Mesendoderm (in vitro differentiated cells): ENCODE measurements at places on chromosomes 12 and 14.

DNA sequence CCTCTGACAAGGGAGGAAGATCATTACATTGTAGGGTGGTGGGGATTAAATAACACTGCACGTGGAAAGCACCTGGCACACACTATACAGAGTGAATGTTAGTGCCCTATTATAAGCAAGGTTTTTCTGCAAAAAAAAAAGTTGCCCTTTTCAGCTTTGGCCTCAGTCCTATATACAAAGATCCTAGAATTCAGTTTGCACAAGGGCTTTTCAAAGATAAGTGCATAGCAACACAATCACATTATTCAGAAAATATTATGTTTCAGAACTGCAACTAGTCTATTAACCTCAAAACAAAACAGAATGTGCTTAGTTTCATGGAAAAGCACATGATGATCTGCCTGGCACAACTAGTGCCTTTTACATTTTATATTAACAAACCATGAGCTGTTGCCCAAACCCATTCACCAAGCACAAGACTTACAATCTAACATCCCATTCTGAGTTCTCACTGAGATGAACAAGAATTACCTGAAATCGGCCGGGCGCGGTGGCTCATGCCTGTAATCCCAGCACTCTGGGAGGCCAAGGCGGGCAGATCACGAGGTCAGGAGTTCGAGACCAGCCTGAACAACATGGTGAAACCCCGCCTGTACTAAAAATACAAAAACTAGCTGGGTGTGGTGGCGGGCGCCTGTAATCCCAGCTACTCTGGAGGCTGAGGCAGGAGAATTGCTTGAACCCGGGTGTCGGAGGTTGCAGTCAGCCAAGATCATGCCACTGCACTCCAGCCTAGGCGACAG is 1.8 kb downstream of the TM7SF3 start:
- DNase-seq, result no peak

DNA sequence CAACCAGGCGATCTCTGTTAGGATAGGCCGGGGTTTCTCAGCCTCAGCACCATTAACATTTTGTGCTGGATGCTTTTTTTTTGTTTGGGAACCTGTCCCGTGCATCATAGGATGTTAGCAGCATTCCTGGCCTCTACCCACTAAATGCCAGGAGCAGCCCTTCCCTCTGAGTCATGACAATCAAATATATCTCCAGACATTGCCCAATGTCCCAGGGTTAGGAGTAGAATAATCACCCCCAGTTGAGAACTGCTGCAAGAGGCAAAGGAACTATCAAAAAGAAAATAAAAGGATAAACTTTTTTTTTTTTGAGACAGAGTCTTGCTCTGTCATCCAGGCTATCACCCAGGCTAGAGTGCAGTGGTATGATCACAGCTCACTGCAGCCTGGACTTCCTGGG is 76.0 kb downstream of the ACACB start:
- DNase-seq, result no peak

DNA sequence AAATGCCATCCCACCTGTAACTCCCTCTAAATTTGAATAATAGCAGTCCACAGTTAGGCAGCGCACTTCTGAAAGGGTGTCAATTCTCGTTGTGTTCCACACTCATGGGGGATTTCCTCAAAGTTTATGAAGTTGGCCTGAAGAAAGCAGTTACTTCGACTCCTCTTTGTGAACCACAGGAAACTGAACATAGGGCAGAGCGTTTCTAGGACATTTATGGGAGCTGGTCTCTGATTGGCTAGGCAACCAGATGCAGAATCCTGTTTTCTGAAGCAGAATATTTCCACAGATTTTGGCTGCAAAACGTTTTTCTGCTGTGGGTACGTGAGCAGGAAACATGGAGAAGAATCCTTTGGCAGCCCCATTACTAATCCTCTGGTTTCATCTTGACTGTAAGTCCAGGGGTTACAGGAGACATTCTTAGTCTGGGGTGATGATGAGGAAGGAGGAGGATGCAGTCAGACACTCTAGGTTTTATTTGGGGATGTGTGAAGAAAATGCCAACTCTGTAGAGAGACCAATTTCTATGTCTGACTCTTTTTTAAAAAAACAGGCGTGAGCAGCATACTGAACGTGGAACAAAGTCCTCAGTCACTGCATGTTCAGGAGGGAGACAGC is 431.5 kb upstream of the OR4E1 start:
- no peak for DNase-seq

GRCh38 chr14:72629534-72629933 is 264.4 kb downstream of the DPF3 start:
- DNase-seq, result no peak

DNA sequence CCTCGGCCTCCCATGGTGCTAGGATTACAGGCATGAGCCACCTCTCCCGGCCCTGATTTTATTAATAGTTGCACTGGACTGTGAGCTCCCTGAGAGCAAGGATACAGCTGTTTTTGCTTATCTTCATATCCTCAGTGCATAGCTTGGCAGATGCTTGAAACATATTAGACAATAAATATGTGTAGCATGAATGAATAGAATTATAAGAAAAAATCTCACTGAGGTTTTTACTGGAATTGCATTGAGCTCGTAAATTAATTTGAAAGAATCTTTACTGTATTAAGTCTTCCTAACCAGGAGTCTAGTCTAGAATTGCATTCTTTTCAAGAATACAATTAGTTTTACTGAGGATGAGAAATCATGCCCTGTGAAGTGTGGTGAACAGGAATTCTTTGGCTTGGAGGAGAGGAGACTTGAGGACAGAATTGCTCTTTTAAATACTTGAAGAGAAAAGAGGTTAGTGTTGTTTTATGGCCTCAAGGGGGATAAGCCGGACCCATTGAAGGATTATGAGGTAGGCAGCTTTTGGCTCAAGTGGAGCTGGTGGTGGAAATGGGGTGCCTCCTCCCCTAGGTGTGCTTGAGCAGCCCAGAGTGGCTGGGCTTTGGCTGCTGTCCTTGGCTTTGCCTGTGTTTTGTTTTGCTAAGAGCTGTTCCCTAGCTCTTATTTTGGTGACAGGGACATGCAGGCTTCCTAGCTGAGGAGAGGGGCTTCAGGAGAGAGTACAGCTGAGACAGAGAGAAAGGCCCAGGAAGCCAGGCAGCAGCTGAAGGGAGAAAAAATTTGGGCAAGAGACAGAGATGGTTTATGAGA is 34.0 kb downstream of the PLEKHD1 start:
- no peak for DNase-seq

DNA sequence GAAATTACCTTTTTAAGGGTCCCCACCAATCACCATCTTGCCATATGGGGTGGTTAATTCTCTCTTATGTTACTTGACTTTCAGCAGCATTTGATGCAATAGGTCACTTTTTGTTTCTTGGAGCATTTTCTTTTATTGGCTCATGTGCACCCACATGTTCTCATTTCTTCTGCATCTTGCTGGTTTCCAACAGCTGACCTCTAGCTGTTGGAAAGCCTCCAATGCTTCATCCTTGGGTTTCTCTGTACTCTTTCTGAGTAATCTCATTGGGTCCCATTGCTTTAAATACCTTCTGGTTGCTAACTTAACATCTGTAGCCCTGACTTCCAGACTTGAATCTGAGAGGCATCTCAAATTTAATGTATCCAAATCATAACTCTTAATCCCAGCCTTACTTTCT is 116.8 kb downstream of the CRADD start:
- DNase-seq, result no peak

DNA sequence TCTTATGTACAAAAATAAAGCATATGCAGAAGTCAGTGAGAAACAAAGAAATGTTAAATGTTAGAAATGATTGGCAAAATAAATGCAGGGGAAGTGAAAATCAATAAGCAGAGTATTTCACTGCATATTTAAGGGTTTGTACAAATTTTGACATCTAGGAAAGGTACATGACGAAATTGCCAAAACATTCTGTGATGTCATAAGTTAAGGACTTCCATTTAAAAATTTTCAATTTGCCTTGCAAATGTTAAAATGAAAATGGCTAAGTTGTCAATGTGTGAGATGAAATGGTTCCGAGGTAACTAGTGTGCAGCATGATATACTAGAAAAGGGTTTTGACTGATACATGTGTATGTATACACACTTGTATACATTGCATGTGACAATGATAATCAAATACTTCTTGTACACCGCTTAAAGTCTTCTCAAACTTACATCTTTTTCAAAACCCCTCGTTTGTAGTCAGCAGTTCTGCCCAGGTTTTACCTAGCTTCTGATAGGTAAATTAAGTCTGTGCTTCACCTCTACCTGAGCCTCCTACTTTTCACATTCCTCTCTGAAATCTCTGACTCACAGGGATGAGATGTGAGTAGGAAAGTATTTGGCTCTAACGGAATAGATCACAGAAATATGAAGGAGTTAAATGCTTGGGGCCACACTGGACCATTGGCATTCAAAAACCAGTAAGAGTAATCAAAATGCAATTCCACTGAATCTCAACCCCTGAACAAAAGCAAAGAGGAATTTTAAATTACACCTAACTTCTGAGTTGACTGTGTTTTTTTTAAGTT is 442.4 kb upstream of the FOXG1 start:
- peak; percentile 31 for DNase-seq

GRCh38 chr12:204261-204678 is 9.7 kb downstream of the SLC6A12 start:
- DNase-seq, result no peak

DNA sequence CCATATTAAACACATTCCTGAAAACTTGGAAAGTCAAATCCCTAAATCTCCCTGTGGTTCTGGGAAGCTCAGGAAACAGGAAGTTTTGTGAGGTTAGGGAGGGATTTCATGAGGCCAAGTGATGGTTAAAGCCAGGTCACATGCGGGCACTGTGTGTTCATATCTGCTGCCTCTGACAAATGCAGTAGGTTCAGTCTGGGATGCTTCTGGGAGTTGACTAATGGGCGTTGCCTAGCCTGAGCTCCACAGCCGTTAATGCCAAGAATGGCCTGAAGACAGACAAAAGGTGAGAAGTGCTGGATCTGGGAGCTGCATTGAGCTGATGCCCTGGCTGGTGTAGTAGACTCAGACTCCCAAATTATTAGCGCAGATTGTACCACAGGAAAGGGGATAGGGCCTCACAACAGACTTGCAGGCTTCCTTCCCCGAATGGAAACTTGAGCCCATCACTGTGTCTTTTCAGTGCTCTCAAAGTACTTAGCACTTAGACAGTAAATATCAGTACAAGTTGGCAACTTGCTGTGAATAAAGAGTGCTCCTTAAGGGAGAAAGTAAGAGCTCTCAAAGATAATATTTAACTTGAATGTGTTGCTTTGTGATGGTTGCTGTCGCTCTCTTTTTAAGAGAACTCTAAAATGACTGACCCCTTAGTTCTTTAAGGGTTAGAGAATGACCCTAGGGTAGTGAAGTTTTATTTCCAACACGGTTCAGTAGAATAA is 17.3 kb downstream of the GSG1 start:
- no peak for DNase-seq

GRCh38 chr14:29892327-29892726 is 35.3 kb downstream of the PRKD1 start:
- DNase-seq, result no peak

- DNase-seq, result no peak
These were observed 216.8 kb downstream of the ZFP36L1 start for GRCh38 chr14:68576031-68576430.

GRCh38 chr12:74551291-74551690 is 13.7 kb downstream of the ATXN7L3B start:
- DNase-seq, result no peak

GRCh38 chr14:63644741-63645140 is 3.1 kb upstream of the WDR89 start:
- DNase-seq, result no peak

DNA sequence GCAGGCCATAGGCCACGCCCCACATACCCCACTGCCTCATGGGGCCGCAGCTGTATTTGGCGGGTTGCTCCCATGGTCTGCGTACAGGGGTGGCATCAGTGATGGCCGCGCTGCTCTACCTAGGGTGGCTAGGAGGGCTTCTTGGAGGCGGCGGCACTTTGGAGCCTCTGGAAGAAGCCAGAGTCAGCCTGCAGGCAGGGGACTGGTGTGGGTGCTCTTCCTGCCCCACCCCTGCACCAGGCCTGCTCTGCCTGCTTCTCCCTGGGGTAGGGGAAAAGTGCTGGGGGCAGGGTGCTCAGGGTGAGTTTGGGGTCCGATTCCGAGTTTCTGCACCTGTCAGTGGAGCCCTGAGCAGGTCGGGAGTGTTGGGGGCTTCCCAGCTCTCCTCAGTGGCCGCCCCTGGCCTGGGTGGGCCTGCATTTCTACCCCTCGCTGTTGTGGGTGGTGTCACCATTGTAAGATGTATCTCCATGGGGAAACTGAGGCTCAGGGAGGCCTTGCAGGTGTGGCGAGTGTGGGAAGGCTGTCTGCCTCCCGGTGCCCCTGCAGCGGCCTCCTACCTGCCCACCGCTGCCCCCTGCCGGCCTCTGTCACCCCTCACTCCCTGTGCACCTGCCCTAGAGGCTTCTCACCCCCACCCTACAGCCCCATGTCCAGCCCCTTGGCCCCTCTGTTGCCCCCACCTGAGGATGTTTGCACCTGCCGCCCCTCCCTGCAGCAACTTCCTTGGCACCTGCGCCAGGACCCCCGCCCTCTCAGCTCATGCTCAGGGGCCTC is 5.5 kb downstream of the CEP170B start:
- DNase-seq, result peak; percentile 27

GRCh38 chr14:53951627-53952303 is 4.9 kb downstream of the BMP4 start:
- DNase-seq, result peak; percentile 63

DNA sequence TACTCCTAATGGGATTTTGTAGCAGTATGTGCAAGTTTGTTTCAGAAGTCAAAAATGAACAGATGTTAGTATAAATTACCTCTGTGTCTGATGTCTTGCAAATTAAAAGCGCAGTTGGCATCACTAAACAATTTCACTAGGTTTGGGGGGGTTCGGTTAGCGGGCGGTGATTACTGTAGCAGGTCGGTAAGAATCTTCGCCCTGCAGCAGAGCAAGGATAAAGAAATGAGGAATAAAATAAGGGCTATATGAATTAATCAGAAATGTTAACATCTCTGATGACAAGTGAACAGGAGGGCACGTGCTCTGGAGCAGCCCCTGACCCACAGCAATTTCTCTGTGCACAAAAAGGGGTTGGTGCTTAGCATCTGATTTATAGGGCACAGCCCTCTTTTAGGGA is 43.6 kb upstream of the VSX2 start:
- no peak for DNase-seq
